ENCODE measurements at places on chromosomes 11 and 22.

DNA sequence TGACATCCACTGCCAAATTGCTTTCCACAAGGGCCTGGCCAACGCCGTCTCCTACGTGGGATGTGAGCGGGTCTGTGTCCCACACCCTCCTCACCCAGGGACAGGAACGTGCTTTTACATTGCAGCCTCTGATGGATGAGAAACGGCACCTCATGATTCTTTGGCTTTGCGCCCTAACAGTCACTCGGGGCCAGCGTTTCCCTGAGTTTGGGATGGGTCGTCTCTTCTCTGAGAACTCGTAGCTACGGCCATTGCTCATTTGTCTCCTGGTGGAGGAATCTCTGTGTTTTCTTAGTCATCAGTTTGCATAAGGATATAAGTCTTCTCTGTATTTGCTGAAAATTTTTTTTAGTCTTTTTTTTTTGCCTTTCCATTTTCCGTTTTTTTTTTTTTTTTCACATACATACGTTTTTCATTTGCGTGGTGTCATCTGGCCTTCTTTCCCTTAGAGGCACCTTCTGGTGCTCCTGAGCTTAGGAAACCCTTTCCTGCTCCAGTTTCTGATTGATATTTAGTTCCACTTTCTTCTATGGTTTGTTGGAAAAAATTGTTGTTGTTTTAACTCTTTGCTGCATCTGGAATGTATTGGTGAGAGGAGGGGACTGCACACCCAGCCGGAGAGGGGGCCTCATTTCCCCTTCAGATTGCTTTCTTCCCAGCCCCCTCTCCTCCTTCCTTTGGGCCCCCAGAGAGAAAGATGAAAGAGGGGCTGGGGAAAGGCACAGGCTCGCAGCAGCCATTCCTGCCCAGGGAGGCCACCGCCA, 12.0 kb downstream of the TNNT3 start:
- DNase-seq = no peak

- DNase-seq = no peak
These were observed 54.1 kb downstream of the PPFIA1 start for GRCh38 chr11:70324376-70325115.

DNA sequence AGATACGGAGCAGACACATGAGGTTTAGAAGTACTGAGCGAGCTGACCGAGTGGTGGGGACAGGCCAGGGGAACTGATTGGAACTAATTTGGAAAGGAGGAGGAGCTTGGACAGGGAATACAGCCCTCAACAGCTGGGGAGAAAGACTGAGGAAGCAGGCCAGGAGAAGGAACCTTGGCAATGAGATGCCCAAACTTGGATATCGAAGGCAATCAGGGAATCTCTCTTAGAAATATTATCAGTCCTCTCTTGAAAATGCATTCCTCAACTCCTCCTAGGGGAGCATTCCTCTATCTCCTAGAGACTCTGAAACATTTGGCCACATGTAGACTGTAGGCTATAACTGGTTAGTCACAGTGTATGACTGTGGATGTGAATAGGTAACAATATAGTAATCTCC, 284.6 kb downstream of the GUCY1A2 start:
- no peak for DNase-seq

- no peak for DNase-seq
These were observed 102.5 kb downstream of the KCNA4 start for GRCh38 chr11:29914203-29914930.

DNA sequence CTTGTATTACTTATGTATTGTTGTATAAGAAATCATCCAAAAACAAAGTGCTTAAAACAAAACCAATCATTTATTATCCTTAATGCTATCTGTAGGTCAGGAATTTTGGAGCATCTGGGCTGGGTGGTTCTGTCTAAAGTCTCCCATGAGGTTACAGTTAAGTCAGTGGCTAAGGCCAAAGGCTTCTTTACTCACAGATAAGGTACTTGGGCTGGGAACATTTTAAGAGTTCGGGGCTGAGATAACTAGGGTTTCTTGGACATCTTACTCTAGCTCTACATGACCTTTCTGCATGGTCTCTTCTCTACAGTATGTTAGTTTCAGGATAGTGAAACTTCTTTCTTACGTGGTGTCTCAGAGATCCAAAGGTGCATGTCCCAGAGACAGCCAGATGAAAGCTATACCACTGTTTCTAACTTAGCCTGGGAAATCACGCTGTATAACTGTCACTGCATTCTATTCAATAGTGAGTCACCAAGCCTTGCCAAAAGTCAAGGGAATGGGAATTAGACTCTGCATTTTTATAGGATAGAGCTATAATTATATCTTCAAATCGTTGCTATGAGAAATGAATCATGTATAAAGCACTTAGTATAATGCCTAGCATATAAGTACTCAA, 29.6 kb downstream of the SOX6 start:
- DNase-seq = no peak

DNA sequence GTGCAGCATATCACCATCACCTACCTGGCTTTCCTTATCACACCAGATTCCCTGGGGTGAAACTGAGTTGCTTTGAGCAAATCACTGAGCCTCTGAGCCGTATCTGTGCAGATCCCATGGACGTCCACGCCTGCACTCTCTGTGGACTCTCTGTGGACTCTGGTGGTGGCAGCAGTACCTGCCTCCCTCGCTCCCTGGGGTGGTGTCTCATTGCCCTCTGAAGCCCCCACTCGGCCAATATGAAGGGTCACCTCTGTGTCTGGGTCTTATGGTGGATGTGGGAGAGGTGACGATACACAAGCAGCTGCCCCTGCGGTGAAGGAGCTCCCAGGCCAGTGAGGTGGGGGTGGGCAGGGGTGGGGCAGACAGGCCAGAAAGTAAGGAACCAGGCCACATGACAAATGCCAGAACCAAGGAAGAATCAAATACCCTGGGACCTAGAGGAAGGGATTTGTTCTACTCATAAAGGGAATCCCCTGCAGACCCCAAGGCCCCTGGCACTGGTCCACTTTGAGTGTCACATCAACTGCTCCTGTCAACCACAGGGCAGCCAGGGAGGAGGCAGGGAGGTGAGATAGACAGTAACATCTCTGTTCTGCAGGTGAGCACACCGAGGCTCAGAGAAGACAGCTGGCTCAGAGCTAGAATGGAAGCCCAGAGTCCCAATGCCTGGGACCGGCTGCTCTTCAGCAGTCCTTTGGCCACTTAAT, 9.2 kb upstream of the CHST1 start:
- no peak for DNase-seq

GRCh38 chr11:19607656-19608360, 104.8 kb upstream of the NAV2 start:
- DNase-seq = no peak

DNA sequence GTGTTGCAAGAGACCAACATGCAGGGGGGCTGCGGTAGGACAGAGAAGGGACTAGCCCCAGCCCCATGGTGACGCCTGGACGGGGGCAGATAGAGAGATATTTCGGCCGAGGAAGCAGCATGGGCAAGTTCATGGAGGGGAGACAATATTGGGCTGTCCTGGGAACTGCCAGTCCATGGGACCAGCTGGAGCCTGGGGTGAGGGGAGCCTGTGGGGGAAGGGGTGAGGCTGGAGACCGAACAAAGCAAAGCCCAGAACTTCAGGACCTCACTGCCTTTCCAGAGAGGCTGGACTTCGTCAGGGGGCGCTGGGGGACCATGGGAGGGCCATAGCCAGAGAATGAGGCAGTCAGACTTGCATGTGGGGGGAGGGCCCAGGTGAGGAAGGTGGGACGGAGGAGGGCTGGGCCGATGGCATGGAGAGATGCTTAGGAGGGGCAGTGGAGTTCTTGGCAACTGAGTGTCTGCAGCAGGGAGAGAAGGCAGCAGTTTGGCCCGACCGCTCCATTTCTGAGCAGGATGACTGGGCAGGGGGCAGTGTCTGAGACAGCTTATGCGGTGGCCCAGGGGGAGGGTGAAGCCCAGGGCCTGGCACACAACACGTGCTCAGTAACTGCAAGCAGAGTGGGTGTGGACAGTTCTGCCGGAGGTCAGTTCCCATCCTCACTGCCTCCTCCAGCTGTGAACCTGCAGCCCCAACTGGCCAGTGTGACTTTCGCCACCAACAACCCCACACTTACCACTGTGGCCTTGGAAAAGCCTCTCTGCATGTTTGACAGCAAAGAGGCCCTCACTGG, 712 bp downstream of the UPK3A start:
- no peak for DNase-seq

DNA sequence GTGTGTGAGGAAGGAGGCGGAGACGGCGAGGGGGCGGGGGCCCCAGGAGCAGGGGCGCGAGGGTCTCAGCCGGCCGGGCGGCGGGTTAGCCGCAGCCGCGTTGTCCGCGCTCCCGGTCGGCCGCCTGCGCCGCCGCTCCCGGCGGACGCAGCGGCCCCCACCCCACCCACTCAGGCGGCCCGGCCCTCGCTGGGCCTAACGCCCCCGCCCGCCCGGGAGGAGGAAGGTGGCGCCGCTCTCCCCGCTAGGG, at the start of gene FCHSD2:
FCHSD2 (minus strand) TSS at position 191 of the 250 bp plus-strand sequence. CDS start 441 bp downstream, outside the sequence.
- no peak for DNase-seq

GRCh38 chr11:96045622-96046456, 121.9 kb upstream of the MTMR2 start:
- DNase-seq = no peak

GRCh38 chr11:83174008-83174407, 17.1 kb downstream of the PCF11 start:
- no peak for DNase-seq

DNA sequence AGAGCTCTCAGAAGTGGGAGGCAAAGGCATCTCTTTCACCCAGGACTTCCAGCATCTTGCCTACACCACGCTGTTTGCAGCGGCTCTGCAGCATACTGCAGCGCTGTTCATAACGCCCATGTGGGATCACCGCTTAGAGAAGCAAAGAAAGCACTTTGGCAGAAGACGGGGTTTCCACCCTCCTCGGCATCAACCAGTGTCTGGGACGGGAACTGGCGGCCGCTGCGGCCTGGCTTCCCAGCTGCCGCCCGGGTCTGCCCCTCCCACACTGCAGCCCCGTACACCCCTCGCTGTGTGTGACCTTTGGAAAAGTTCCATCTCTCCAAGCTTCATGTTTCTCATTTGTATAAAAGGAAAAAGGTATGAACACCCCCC, 545 bp upstream of the TIRAP start:
- DNase-seq = no peak

DNA sequence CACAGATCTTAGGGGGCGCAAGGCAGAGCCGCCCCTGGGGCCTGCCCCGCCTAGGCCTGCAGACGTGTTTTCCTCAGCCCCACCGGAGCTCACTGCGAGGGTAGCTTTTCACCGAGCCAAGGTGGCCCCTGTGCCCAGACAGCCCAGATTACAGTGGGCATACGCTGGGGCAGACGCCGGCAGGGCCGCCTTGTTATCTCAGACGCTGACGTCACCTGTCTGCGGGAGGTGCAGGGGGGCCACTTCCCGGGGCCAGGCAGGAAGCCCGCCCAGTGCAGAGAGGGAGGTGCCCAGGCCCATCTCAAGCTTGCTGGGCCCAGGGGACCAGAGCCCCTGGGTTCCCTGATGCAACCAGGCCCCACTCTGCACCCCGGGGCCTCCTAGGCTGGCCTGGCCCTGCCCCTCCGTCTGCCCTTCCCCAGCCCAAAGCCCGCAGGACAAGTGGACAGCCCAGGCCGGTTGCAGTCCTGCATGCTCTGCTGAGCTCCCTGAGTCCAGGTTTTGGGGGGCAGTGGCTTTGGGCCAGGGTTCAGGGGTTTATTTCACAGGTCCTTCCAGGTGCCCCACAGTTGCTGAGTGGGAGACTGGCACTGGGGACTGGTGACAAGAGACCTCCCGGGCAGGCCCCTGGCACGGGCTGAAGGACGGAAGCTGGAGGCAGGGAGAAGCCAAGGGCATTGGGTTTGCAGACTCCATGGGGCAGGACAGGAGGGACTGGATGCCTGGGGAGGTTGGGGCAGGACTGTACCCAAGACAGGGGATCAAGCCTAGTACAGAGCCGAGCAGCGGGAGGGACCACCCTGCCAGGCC, 38.6 kb downstream of the IGF2 start:
- no peak for DNase-seq

DNA sequence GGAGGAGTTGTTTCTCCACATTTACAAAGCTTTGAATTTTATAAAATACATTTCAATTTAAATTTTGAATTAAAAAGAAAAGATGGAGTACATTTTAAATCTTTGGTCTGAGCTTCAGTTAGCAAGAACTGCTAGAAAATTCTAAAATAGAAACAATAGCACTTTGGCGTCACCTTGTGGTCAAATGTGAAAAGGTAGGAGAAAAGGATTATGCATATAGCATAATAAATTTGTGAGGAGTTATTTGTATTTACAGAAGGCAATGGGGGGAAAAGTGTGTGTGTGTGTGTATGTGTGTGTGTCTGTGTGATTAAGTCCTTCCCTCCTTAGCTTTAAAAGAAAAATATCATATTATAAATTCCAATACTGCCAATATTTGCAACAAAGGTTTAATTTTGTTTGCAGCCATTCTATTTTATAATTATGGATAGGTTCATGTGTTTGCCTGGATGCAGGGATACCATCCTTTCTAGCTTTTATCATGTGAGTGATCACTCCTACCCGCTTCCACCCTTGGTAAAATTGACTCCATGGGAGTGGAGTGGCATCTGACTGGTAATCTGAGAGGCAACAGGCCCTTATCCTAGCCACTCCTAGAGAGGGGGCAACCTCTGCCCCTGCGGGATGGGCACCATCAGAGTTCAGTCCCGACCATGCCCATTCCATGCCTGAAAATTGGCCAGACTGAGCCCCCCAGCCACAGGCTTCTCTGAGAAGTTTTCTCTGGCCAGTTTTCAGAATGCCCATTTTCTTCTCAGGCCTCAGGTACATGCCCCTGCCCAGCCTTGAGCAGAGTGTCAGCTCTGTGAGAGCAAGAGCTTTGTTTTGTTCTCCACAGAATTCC, 13.6 kb upstream of the LGR4 start:
- peak; percentile 19 for DNase-seq

- no peak for DNase-seq
These were observed 14.1 kb upstream of the WNT7B start for GRCh38 chr22:45991098-45991497.

- DNase-seq = no peak
These were observed 90.0 kb downstream of the ARHGAP8 start for GRCh38 chr22:44842417-44842816.

- no peak for DNase-seq
These were observed 962.3 kb downstream of the TBC1D22A start for GRCh38 chr22:47724751-47725150.

DNA sequence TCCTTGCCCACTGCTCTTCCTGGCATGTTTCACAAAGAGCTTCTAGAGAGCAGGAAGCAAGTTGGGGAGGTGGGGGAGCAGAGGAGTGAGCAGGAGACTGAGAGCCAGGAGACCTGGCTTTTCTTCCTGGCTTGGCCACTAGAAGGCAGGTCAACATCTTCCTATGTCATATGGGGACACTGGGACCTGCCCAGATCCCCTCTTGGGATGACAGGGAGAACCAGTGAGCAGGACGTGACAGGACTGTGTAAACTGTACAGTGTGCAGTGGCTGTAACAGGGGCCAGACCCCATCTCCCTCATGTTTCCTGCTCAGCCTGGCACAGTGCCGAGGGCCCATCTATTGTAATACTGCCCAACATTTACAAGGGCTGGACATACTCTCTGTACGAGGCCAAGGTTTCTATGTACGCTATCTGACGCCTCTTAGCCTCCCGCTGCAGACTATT, 29.4 kb downstream of the GDPD5 start:
- no peak for DNase-seq

DNA sequence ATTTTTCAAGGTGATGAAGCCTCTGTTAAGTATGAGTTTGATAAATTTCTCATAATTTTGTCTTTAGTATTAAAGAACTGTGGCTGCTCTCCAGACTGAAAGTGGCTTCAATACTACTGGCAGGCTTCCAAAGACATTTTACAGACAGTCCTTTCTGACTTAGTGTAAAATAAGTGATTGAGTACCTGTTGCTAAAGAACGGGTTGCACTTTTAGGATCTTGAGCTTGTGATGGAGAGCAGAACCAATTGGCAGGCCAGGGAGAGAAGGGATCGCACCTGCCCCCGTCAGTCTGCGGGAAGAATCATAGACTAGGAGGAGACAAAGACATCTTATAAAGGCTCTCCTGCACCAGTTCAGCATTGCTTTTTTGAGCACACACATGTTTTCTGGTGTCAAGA, 4.4 kb downstream of the NCAM1 start:
- no peak for DNase-seq

Measured in activated gamma-delta T cell treated with anti-CD3 and anti-CD28 coated beads, Interleukin-2, amount 50 U/mL, for 16 hours (primary cell).